ENCODE measurements at places on chromosomes 6 and 20.

- no peak for DNase-seq
Measured at GRCh38 chr6:21270636-21271201, 322.8 kb upstream of the SOX4 start.

DNA sequence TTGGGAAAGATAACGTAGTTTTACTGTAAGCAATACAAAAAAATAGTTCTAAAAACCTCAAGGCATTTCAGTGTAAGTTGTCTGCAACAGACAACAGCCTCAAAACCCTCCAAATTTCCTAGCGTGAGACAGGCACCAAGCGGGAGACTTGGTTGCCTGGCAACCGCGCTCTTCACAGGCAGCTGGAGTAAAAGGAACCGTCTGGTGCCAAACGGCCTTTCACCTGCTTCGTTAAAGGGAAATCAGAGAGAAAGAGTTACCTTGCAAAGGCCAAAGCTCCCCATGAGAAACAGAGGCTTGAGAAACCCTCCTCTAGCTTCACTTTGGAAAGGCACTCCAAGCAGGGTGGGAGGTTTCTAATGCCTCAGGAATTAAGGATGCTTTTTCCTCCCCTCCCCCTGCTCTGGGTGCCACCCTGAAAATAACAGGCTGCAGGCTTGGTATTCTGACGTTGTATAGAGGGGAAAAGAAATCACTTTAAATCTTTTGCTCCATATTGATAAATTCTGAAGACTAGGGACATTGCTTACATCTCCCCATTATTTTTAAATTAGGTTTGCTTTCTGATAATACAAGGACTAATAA is 129.7 kb upstream of the UFL1 start:
- DNase-seq = peak; percentile 62

- no peak for DNase-seq
Measured at GRCh38 chr6:5541751-5542432, 280.6 kb downstream of the FARS2 start.

DNA sequence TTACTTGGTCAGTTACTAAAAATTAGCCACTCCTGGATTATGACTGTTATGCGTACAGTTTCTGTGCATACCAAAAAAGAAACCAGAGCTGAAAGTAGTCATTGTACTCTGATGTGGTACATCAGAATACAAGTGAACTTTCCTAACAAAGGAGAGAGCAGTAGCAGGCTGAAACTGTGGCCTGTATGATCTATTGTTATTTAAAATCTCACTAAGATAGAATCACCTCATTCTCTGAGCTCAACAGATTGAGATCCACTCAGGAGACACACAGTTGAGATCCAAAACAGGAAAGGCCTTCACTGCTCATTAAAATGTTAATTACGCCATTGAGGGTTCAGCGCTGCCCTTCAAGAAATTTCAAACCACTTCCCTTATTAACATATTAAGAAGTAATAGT is 576.4 kb downstream of the LMBRD1 start:
- no peak for DNase-seq

DNA sequence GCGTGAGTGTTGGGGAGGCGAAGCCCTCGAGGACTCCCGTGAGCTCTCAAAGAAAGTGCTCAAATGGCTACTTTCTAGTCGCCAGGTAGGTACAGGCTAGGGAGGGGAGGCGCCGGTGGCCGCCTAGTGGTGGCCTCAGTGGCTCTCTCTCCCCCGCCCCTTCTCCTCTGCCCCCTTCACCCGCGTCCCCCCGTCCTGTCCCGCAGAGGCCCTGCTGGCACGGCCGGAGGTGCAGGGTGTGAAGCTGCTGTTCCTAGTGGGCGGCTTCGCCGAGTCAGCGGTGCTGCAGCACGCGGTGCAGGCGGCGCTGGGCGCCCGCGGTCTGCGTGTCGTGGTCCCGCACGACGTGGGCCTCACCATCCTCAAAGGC is 16.3 kb downstream of the ADISSP start:
- DNase-seq = no peak

DNA sequence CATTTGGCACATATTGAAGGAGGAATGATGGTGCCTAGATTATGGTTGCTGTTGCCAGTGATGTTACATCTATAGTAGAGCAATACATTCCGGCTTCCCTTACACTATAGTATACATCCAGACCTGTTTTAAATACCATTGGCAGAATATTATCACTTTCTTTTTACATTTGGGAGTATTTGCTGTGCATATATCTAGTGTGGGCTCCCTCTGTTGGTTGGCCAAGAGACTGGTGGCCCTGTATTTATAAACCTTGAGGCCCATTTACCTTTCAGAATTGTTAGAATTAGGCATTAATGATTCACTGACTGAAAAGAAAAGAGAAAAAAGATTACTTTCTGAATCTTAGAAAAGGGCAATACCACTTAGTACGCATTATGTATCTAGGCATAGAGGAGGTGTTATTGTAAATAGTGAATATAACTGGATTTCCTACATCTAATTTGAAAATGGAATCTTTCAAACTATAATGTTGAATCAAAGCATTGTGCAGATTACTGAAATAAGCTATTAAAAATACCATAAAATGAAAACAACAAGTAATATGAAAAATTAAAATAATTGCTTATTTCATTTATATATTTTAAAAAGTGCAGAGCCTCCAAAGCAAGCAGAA is 628.8 kb upstream of the MAN1A1 start:
- DNase-seq = no peak

DNA sequence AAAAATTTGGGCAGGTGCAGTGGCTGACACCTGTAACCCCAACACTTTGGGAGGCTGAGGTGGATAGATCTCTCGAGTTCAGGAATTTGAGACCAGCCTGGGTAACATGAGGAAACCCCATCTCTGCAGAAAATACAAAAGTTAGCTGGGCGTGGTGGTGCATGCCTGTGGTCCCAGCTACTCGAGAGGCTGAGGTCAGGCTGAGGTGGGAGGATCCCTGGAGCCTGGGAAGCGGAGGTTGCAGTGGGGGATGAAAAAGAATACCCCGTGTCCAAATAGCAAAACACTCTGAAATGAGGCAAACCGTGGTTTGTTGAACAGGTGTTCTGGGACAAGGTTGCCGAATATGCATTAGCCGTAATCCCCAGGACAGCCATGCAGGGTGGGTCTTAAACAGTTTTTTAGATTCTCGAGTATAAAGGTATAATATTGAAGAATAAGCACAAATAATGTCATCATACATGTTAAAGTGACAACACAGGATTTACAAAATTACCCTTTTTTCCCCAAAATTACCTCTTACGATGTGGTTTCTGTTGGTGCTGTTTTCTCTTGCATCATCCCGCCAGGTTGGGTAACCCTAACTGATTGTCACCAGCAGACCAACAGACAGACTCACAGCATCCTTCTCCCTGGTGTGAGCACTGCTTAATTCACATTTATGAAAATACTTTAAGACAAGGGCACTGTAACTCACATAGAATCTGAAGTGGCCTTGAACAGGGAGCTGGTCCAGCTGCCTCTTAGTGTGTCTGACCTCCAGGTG is 9.1 kb downstream of the DNAJC5 start:
- DNase-seq = no peak

GRCh38 chr6:43250992-43251373 is 7.7 kb downstream of the TTBK1 start:
- DNase-seq = no peak

DNA sequence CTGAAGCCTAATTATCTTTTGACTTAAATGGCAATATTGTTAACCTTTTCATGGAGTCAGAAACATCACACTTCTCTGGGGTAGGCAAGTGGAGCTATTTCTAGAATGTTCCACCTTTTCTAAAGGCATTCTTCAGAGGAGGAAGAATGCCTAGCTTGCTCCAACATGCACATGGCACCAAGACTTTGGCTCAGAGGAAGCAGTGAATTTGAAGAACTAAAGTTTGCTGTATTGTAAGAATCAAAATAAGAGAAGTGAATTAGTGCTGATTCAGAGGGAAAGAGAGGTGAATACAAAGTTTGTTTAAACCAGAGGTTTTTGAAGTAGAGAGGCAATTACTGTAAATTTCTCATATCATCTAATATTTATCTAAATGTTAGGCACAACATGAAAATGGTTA is 92.2 kb downstream of the SOBP start:
- no peak for DNase-seq

GRCh38 chr6:93272211-93272610 is 147.1 kb downstream of the EPHA7 start:
- no peak for DNase-seq

DNA sequence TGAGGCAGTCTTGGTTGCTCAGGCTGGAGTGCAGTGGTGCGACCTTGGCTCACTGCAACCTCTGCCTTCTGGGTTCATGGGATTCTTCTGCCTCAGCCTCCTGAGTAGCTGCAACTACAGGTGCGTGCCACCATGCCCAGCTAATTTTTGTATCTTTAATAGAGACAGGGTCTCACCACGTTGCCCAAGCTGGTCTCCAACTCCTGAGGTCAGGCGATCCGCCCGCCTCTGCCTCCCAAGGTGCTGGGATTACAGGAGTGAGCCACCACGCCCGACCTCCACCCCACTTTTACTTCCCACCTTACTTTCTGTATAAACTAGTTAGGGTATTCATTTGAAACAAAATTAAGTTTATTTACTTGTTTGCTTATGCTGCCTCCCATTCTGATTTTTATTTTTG is 86.5 kb downstream of the NCOA3 start:
- no peak for DNase-seq

DNA sequence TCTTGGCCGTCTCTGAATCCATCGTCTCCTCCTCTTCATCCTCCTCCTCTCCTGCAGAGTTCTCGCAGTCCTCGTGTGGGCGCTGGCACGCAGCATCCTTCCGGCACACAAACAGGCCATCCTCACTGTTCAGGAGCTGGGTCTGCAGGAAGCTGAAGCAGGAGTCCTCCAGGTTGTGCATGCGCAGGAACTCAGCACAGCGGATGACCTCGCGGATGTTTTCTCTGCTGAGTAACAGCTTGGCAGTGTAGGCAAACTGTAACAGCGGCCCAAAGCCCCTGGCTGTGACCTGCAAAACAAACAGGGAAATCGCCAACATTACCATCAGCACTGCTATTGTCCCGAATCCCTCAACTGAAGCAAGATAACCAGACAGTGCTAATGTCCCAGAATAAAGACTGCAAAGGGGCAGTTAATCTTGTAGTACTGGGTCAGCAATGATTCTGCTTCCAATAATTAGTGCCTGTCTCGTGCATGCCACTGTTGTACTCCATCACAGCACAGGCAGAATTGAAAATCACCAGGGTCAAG is 57.4 kb downstream of the GJA10 start:
- DNase-seq = no peak

DNA sequence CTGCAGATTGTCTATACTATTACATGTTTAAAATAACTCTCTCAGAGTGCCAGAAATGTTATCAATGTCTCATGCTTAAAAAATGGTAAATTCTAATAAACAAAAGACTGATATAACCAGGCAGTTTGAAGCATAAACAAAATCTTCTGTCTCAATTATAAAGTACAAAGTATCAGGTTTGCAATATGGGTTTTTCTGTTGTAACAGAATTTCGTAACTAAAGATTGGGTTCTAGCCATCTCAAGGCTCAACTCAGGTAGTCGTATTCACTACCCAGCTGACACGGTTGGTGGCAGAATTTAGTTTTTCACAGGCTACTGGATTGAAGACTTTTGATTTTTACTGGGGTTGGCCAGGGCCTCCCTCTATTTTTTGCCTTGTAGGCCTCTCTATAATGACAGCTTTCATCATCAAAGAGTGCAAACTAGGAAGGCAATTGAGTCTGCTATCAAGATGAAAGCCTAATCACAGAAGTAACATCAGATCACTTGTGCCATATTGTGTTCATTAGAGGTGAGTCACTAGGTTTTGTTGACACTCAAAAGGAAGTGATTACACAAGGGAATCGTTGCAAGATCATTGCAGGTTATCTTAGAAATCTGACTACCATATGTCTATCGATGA is 3.6 kb downstream of the CYP39A1 start:
- peak; percentile 11 for DNase-seq

DNA sequence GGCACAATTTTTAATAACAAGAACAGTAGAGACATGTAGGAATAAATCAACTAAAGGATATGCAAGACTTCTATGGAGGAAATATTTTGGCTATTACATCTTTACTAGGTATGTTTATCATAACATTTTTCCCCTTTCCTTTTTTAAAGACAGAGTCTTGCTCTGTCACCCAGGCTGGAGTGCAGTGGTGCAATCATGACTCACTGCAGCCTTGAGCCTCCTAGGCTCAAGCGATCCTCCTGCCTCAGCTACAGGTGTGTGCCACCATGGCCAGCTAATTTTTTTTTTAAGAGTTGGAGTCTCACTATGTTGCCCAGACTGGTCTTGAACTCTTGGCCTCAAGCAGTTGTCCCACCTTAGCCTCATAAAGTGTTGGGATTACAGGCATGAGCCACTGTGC is 37.0 kb downstream of the AKAP7 start:
- DNase-seq = no peak

DNA sequence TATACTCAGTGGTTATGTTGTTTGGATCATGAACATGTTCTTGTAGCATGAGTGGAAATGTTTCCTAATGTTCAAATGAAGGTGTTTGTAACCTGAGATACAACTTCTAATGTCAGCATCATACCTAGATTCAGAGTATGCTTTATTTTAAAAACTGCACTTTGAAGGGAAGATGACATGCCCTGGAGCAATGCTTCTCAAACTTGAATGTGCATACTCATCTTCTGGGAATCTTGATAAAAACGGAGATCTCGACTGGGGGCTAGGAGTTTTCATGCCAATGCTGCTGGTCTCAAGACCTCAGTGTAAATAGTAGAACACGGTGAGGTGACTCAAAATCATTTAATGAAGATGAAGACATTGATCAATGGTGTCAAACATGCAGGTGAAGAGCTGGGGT is 440.0 kb upstream of the NOX3 start:
- no peak for DNase-seq

DNA sequence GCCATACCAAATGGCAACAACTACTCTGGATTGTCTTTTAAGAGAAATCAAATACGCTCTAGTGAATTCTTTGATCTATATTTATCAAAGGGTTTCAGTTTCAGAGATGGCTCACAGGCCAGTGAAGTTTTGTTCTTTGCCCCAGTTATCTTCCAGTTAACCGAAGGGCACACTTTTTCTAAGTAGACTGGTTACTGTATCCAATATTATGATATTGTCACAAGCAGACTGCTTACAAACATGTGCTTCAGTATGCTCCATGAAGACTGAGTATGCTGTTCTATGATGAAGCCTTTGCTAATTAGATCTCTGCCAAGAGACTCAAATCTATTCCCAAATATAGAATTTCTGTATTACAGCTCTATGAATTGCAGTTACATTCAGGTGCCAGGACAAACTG is 181.1 kb downstream of the REV3L start:
- DNase-seq = no peak

GRCh38 chr6:53432318-53433161 is 83.8 kb upstream of the ELOVL5 start:
- no peak for DNase-seq

DNA sequence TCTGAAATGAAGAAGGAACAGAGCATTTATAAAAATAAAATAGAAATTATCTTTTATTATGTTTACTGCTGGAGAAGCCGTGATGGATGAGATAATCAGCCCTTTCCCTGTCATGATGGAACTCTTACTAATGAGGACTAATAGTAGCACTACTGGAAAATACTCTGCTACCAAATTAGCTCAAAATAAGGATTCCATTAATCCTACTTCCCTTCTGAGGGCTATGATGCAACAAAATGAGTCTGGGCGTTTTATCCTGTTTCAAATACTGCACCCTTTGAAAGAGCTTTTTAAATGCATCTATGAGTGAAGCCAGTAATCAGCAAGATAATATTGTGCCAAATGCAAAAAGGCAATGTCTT is 59.3 kb upstream of the CARMIL1 start:
- no peak for DNase-seq

GRCh38 chr6:31967926-31968320 is 4.0 kb downstream of the DXO start:
- DNase-seq = no peak

GRCh38 chr6:116399287-116399686 is 28.5 kb downstream of the DSE start:
- DNase-seq = no peak

GRCh38 chr20:37511610-37512275 is 9.3 kb upstream of the NNAT start:
- no peak for DNase-seq
